Cardiac ventricle fibroblast (primary cell): ENCODE measurements at places on chromosomes 4 and X. TPM values are rescaled to one million over a fixed set of nuclear protein-coding genes. Genes with fewer than 3 reads are reported as not detected.

The CLNK gene
- total RNA-seq: not detected in 2 replicates

The STAP1 gene
- total RNA-seq: not detected in 2 replicates

The NUDT10 gene
- 1.2 and 2.1 TPM in 2 replicates for total RNA-seq

The MAGEC2 gene
- not detected in 2 replicates for total RNA-seq

The AVPR2 gene
- not detected in 2 replicates for total RNA-seq

The GAGE13 gene
- not detected in 2 replicates for total RNA-seq

The FHIP1A gene
- total RNA-seq: 0.10 TPM in 1 of 2 replicates, not detected in the other

The MPC1L gene
- not detected in 2 replicates for total RNA-seq

The WNK3 gene
- 0.81 and 1.4 TPM in 2 replicates for total RNA-seq

The PNCK gene
- 0.20 and 0.25 TPM in 2 replicates for total RNA-seq

The FAM47B gene
- not detected in 2 replicates for total RNA-seq

The ARX gene
- total RNA-seq: not detected in 2 replicates

The NPY5R gene
- not detected in 2 replicates for total RNA-seq

The IL13RA2 gene
- total RNA-seq: 9.9 and 16.6 TPM in 2 replicates

The ANOS1 gene
- 4.4 and 5.6 TPM in 2 replicates for total RNA-seq
